ENCODE measurements at places on chromosomes 3 and 15.

- DNase-seq = no peak
Measured at GRCh38 chr15:86685263-86685662, 605.6 kb downstream of the AGBL1 start.

GRCh38 chr3:133295199-133295901 lies 104.5 kb upstream of the BFSP2 start:
- no peak for DNase-seq

GRCh38 chr3:90184861-90185260 lies 1077.4 kb downstream of the EPHA3 start:
- no peak for DNase-seq

GRCh38 chr15:74422652-74423430 lies 10.9 kb downstream of the SEMA7A start:
- DNase-seq = no peak

- no peak for DNase-seq
Measured at GRCh38 chr15:61182946-61183345, 46.2 kb downstream of the RORA start.

GRCh38 chr3:114441386-114441785 lies 147.6 kb downstream of the TIGIT start:
- no peak for DNase-seq

GRCh38 chr3:14157951-14158350 lies 20.4 kb downstream of the XPC start:
- DNase-seq = no peak

GRCh38 chr3:55859305-55859704 lies 372.2 kb upstream of the WNT5A start:
- no peak for DNase-seq

DNA sequence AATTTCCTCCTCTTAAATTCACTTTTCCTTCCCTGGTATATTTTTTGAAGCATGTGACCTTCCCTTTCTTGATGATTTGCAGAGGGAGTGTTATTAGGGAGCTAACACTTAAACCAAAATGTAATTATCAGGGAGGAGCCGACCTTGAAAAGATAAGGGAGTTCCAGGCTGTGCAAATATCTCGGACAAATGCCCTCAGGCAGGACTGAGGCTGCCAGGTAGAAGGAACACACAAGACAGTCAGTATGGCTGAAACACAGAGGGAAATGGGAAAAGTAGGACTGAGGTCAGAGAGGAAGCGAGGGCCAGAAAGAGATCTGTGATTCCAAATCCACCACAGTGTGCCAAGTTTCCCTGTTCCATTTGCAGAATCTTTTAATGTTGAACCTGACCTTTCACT lies 221.0 kb downstream of the CNTN3 start:
- no peak for DNase-seq

DNA sequence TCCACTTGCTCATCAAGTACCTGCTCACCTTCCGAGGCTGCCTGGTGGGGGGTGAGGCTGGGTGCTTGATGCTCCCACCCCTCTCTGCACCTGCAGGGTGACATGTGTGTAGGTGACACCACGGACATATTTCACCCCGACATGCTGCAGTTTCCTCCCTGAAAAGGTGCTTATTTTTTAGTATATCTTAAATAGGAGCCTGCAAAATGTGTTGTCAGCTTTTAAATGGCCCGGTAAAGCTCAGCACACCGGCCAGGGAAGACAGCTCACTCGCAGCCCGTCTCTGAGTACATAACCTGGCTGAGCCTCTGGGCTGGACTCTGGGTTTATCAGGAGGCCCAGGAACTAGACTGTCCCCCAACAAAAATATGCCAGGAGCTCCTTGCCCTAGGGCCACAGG lies 89.3 kb upstream of the LINGO1 start:
- no peak for DNase-seq

- DNase-seq = no peak
Measured at GRCh38 chr3:49899815-49900214, 3.9 kb downstream of the MST1R start.

DNA sequence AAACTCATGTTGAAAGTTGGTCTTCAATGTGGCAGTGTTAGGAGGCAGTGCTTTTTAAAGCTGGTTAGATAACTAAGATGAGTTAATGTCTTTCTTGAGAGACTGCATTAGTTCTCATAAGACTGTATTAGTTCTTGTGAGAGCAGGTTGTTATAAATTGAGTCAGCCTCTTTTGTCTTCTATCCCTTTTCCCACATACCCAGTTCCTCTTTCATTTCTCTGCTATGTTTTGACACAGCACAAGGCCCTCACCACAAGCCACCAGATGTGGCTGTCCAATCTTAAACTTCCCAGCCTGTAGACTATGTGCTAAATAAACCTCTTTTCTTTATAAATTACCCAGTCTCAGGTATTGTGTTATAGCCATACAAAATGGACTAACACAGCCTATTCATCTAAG lies 94.6 kb upstream of the SNTN start:
- no peak for DNase-seq

- DNase-seq = no peak
Measured at GRCh38 chr3:172580680-172581401, 57.6 kb upstream of the TNFSF10 start.

- no peak for DNase-seq
Measured at GRCh38 chr3:22587446-22587845, 615.7 kb upstream of the UBE2E2 start.

- DNase-seq = no peak
Measured at GRCh38 chr3:24937780-24938179, 443.1 kb upstream of the THRB start.

GRCh38 chr3:163261618-163262017 lies 1765.0 kb downstream of the OTOL1 start:
- DNase-seq = no peak

DNA sequence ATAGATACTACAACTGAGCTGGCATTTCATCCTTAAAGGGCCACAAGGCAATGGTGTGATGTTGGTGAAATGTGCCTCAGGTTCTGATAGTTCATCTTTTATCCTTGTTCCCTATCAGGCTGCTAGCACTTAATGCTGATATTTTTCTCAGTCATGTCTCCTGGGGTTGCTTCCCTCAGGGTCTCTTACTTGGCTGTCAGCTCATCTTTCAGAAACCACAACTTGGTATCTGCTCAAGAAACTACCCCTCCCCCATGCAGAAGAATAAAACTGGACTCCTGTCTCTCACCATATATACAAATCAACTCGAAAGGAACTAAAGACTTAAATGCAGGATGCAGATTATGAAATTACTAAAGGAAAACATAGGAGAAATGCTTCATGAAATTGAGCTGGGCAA lies 308.1 kb downstream of the CHST2 start:
- no peak for DNase-seq

DNA sequence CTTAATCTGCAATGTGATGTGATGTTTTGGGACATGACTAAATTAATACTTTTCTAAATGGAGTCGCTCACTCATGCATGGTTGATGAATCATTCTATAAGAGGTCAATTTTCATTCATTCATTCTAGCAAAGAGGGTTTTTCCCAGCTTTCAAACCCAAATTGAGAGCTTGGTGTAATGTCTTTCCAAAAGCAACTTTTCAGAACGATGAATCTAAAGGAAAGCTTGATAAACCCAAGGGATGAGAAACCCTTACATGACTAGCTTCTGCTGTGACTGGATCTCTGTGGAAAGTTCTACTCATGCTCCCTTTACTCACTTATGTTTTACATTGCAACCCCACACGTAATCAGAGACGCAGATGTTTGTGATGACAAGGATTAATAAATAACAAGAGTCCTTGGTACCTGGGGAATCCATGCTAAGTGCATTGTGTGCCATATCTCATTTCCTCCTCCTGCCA lies 47.7 kb downstream of the PDZRN3 start:
- DNase-seq = no peak

DNA sequence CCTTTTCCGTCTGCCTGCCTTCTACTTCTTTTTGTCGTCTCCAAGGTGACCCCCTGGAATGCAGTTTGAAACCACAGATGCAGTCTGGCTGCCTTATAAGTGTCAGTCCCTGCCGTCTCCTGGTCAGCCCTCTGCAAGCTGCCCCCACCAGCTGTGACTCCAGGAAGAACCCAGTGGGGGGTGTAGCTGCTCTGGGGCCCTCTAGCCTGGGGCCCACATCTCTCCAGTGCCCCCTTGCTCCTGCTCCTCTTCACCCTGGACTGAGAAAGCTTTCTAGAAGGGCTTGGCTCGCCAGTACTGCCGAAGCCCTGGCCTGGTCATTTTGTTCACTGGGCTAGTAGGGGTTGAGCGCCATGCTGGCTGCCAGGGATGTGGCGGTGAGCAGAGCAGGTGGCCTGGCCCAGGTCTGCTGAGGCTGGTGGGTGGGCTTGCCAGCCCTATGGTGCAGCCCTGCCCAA lies 21.3 kb downstream of the SYNM start:
- DNase-seq = no peak

- DNase-seq = no peak
Measured at GRCh38 chr3:36734742-36735141, 29.6 kb downstream of the DCLK3 start.

- no peak for DNase-seq
Measured at GRCh38 chr3:13700362-13700761, 151.4 kb downstream of the FBLN2 start.

- DNase-seq = no peak
Measured at GRCh38 chr15:77185242-77185785, 114.4 kb upstream of the TSPAN3 start.

DNA sequence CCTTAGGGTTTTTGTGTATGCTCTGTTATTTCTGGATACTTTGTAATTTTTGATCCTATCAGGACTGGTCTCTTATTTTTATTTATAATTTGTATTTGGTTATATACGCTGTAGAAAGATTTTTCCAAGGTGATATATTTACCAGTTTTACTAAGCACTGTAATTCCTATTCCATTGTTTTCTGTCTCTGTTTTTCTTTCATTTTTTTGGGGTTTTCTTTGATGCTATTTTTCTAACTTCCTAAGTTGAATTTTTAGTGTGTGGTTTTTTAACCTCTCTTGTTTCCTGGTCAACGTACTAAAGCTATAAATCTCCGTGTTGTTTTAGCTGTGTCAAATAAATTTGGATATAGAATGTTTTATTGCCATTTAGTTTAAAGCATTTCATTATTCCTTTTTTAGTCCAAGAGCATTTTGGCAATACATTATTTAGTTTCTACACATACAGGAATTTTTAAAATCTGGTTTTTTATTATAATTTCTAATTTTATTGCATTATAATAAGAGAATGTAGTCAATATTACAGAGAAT lies 128.1 kb upstream of the THRB start:
- DNase-seq = no peak

DNA sequence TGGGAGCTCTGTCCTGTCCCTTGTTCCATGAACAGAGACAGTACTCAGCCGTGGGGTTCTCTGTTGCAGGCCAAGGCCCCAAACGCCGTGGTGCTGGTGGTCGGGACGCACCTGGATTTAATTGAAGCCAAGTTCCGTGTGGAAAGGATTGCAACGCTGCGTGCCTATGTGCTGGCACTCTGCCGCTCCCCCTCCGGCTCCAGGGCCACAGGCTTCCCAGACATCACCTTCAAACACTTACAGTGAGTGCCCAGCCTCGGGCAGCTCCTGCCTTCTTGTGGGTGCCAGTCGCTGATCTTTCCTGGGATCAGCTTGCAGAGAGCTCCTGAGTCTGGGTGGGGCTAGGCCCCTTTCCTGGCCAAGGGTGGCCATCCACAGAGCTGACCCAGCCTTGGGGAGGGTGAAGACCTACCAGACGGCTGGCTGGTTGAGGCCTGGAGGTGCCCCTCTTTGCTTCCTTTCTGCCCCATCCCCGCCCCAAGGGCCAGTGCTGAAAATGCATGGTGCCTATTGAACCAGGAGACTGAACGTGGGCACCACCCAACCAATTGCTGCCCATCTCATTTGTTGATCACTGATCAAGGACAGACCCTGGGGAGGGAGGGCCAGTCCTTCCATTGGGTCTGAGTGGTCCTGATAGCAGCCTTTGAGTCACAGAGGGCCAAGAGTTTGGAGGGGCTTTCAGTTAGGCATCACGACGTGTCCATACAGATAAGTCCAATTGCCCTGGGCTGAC lies 106.9 kb downstream of the LRRK1 start:
- no peak for DNase-seq
